Retinal pigment epithelial cell (primary cell): ENCODE measurements at places on chromosomes 7 and 10.

DNA sequence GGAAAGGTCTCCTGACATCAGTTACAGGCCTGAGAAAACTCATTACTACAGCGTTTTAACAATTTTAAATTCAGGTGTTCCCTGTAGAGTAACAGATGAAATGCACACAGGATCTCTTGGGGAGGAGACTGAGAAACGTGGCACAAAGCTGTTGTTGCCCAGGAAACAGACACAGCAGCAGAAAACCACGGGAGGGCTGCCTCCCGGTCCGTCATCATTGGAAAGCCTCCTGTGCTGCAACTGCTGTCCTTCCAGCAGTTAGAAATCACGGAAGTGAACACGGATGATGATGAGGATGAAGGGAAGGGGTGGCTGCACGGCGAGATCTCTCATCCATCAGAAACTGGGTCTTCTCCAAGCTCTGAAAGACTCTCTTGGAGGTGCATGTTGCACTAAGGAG, 94.6 kb upstream of the RNF32 start:
- no peak for DNase-seq

DNA sequence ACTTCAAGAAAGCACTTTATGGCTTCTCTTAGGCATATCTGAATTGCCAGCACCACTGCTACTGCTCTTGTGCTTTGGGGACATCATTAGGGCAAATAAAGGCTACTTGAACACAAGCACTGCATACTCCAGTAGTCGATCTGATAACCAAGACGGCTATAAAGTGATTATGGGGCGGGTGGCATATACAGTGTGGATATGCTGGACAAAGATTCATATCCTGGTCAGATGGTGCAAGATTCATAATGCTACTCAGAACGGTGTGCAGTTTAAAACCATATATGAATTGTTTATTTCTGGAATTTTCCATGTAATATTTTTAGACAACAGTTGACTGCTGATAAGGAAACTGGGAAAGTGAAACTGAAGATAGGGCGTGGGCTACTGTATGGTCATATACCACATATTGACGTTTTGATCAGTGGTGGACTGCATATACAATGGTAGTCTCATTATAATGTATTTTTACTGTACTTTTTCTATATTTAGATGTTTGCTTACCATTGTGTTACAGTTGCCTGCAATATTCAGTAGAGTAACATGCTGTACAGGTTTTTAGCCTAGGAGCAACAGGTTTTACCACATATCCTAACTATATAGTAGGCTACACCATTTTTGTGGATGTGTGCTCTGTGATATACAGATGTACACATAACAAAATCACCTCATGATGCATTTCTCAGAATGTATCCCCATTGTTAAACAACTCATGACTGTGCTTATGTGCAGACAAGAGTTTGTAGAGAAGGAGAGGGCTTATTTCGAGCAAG, 15.2 kb downstream of the ANLN start:
- DNase-seq: no peak

- no peak for DNase-seq
Observed at GRCh38 chr10:35819736-35820135, 177.6 kb upstream of the FZD8 start.

- peak; percentile 9 for DNase-seq
Observed at GRCh38 chr10:118106426-118106825, 59.7 kb upstream of the RAB11FIP2 start.

GRCh38 chr7:136144182-136144581, 167.0 kb upstream of the MTPN start:
- no peak for DNase-seq

GRCh38 chr7:126495733-126496132, 757.0 kb downstream of the GRM8 start:
- no peak for DNase-seq

- no peak for DNase-seq
Observed at GRCh38 chr10:88820748-88821401, 18.3 kb downstream of the LIPM start.

DNA sequence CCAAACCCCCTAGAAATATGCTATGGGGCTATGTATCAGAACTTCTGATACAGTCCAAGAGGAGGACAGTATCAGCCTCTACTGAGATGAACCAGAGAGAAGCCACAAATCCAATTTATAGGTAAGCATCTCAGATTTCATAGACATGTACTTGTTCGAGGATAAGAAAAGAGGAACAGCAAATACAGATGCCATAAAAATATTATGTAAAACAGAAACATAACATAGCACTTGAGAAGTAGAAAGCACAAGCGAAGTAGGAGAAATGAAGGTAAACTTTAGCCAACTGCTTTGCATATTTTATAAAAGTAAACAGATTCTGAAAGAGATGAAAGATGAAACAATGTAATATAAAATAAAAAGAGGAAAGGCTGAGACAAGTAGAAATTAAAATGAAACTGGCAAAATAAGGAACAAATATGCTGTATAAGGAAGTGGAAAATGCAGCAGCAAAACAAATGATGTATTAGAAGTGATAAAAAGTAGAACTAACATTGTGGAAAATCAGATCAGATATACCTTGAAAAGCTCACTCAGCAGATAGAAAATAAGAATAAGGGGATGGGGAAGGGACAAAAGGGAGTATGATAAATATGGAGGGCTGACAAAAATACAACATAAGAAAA, 135.1 kb downstream of the SKAP2 start:
- no peak for DNase-seq
